ENCODE measurements at places on chromosomes 11 and 22.

- peak; percentile 41 for DNase-seq
Observed at GRCh38 chr22:19407649-19408606, 23.6 kb downstream of the HIRA start.

DNA sequence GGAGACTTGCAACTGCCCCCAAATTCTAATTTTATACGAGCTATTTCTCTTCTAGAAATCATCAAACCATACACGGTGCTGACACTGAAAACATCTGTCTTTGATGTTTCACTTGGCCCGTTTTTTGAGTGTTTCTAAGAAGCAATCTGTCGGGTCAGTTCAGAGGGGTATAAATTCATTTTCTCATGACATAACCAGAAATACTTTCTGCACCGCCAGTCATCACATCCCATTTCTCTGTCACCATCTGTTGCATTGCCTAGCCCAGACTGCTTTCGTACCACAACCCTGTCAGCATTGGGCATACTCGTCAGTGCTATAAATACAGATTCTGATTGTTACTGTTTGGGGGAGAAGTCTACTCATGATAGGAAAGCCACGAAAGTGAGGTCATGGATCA is 63.1 kb upstream of the CCDC90B start:
- no peak for DNase-seq

DNA sequence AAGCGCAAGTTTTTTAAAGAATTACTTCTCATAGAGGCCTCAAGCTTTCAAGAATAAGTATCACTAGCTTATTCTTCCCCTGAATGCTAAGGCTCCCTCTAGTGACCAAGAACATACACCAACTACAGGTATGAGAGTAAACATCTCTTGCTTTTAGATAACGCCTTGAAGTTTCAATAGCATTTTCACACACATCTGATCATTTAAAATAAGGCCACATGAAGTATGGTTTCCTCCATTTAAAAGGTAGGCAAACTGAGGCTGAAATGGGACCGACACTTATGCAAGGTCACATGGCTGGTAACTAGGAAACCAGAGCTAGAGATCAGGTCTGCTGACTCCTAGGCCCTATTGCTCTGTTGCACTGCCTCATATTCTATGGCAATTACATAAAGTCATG is 66.5 kb downstream of the CCDC34 start:
- no peak for DNase-seq

- DNase-seq, result no peak
Observed at GRCh38 chr11:97409141-97409540, 1019.3 kb downstream of the JRKL start.

DNA sequence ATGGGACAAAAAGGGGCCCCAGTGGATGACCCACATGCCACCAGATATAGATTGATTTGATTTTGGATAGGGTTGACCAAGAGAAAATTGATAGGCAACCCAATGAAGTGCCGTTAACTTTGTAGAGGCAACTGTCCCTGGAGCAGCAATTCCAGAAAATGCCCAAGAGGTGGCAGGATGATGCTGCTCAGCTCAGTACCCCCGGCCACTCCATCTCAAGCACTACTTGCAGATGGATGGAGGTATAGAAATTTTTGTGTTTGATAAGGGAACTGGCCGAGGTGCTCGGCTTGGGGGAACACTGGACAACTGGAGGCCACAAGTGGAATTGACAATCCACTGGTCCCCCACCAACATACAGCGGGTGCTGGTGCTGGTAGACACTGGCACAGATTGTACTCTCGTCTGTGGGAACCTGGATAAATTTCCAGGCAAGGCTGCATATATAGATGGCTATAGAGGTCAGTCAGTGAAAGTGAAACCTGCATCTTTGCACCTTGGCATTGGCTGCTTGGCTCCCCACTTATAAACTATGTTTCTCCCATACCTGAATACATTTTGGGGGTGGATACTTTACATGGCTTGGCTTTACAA is 86.3 kb downstream of the CCDC83 start:
- DNase-seq, result peak; percentile 41

GRCh38 chr11:134393638-134394037 is 18.4 kb downstream of the B3GAT1 start:
- no peak for DNase-seq

DNA sequence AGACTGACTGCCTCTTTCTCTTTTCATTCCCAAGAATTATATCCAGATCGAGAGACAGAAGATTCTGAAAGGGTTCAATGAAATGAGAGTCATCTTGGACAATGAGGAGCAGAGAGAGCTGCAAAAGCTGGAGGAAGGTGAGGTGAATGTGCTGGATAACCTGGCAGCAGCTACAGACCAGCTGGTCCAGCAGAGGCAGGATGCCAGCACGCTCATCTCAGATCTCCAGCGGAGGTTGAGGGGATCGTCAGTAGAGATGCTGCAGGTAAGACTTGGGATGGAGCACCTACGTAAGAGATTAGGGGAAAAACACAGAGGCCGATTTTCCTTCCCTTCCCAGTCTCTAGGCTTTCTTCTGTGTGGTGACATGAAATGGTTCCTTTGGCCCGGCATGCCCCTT is 8.7 kb downstream of the TRIM22 start:
- no peak for DNase-seq

DNA sequence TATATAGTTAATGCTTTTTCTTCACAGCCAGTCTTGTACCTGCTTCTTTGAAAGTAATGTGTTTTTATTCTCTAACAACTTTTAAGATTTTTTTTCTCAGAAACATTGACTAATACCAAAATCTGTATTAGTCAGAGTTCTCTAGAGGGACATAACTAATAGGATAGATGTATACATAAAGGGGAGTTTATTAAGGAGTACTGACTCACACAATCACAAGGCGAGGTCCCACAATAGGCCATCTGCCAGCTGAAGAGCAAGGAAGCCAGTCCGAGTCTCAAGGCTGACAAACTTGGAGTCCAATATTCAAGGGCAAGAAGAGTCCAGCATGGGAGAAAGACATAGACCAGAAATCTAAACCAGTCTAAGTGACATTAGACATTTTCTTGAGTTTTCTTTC is 140.0 kb downstream of the RAB38 start:
- no peak for DNase-seq

DNA sequence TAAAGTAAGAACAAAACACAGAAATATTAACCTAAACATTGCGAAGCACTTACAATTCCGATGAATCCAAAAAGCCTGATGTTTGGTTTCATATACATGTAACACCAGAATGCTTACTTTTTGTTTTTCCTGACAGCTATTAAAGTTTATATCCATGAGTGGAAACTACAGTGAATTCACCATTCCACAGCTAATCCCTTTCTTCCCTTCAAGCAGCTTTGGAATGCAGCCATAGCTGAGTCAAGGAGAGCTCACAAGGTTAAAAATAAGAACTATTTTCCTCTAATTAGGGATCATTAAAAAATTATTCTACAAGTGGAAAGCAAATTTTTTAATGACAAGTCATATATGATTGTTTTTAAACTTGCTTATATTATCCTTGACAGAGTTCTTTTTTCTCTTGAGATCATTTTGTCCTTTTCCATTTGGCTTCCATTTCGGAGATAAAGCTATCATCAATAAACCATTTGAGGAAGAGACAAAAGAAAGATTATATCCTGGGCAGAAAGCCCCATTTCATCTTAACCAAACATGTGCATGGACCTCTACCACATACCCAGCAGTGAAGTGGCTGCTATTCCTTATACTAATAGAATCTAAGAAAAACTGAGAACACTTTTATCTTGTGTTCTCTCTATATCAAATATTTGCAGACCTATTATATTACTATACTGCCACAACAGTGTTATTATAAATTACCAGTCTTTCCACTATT is 19.7 kb upstream of the FIBIN start:
- no peak for DNase-seq

DNA sequence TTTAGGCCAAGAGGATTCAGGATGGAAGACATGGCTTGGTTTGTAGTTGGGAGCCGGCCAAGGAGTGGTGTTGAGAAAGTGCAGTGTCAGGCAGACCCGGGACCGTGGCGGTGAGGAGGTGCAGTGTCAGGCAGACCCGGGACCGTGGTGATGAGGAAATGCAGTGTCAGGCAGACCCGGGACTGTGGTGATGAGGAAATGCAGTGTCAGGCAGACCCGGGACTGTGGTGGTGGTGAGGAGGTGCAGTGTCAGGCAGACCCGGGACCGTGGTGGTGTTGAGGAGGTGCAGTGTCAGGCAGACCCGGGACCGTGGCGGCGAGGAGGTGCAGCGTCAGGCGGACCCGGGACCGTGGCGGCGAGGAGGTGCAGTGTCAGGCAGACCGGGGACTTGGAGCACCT is 59.7 kb downstream of the LRP5 start:
- peak; percentile 60 for DNase-seq

DNA sequence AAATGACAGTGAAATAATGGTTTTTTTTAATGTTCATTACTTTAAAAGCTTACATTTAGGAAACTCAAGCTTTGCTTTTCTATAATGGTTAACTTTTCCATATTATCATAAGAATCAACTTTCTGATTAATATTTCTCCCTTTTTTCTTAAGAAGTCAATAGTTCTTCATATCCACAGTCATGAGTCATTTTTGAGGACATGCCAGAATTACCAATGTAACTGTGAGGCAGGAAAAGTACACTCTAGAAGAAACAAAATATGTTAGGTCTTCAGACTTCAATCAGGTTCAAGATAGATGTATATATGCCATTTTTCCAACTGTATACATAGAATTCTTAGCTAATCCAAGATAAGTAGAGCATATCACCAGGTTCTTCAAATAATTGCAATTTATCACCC is 10.9 kb downstream of the MS4A6A start:
- DNase-seq, result no peak

DNA sequence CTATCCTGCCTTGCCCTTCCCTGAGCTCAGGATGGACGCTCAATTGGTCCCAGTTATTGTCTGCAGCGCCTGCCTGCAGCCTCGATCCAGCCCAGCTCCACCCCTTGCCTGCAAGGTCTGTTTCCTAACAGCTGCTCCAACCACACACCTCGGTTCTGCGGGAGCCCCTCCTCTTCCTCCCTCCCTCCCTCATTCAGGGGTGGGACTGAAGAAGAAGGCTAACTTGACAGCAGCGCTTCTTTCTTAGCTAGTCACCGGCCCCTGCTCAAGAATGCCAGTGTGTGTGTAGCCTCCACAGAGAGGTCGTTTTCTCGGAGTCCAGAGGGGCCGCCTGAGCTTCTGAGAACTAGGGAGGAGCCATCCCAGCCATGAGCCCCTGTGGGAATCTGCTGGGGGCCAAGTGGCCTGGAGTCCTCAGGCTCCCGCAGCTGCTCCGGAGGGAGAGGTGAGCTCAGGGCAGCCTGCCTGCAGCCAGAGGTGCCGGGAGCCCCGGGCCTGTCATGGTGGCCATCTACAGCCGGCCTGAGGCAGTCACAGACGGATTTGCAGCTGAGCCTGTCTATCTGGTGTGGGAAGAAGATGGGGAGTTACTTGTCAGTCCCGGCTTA is 36.1 kb downstream of the LIMK2 start:
- DNase-seq, result peak; percentile 77

DNA sequence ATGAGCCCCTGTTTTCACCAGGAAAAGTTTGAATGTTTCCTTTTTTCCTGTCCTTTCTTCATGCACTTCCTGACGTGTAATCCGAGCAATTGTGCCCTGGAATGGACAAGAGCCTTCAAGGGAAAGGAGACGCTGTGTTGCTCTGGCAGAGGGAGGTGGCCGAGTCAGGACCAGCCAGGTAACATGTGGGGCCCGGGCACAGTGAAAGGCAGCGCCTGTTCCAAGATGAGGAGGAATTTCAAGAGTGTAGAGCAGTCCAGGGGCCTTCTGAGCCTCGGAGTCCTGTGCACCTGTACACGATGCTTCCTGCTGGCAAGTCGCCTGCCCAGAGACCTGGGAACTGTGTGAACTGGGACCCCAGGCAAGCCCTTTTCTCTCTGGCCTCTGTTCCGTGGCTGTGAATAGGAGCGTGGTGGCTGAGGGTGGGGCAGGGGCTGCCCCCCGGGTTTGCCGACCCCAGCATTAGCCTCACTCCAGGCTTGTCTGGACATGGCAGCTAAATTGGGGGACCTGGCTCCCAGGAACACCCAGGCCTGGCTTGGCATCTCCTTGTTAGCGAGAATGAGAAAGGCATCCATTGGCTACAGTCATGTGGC is 92.0 kb downstream of the MYEOV start:
- no peak for DNase-seq

GRCh38 chr11:110261195-110262071 is 35.0 kb downstream of the RDX start:
- DNase-seq, result no peak

GRCh38 chr11:76603202-76603601 is 67.3 kb downstream of the LRRC32 start:
- no peak for DNase-seq

DNA sequence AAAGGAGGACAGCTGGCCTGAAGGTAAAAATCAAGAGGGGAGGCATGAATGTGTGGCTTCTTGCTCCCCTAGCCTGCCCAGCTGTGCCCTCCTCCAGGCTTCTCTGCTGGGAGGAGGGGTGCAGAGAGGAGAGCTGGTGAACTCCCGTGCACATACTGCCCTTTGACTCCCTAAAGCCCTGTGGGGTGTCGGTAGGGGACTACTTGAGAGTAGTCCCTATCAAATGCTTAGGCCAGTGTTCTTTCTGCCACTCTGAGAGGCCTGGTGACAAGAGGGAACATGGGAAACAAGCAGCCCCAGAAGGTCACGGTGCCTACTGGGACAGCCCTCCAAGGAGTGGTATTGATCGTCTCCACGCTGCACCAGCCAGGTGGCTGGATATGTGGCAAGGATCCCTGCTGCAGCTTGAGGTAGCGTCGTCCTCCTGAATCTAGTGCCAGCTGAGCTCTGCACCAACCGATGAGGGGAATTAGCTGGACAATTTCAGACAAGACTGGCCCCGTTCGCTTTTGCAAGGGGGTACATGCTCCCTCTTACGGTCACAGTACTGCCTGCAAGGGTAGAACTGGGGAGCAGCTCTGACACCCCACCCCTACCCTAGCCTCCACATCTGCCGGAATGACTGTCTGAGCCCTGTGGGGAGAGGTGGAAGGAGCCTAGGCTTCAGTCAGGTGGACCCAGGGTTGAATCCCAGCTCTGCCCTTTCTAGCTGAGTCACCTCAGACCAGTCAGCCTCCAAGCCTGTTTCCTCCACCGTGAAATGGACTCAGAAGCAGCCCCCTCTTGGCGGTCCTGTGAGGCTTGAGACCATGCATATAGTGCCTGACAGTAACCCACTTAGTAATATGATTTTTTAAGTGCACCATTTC is 17.1 kb upstream of the C11orf96 start:
- DNase-seq, result no peak

GRCh38 chr22:31230155-31230870 is 18.2 kb downstream of the LIMK2 start:
- DNase-seq, result no peak

GRCh38 chr11:68440224-68440623 is 20.3 kb upstream of the PPP6R3 start:
- no peak for DNase-seq
